A172 (cell line): ENCODE measurements at places on chromosomes 1 and 21. TPM values are rescaled to one million over a fixed set of nuclear protein-coding genes. Genes with fewer than 3 reads are reported as not detected.

PPFIA4 gene
- total RNA-seq, result 2.3 and 6.6 TPM in 2 replicates

SPATA17 gene
- total RNA-seq, result 0.12 and 0.91 TPM in 2 replicates

S100A2 gene
- total RNA-seq, result 41.3 and 63.0 TPM in 2 replicates

SH3GLB1 gene
- total RNA-seq, result 25.1 and 25.3 TPM in 2 replicates

GRCh38 chr1:239545466-239545865 is 159.1 kb downstream of the CHRM3 start:
- DNase-seq, result peak; percentile 51

DNA sequence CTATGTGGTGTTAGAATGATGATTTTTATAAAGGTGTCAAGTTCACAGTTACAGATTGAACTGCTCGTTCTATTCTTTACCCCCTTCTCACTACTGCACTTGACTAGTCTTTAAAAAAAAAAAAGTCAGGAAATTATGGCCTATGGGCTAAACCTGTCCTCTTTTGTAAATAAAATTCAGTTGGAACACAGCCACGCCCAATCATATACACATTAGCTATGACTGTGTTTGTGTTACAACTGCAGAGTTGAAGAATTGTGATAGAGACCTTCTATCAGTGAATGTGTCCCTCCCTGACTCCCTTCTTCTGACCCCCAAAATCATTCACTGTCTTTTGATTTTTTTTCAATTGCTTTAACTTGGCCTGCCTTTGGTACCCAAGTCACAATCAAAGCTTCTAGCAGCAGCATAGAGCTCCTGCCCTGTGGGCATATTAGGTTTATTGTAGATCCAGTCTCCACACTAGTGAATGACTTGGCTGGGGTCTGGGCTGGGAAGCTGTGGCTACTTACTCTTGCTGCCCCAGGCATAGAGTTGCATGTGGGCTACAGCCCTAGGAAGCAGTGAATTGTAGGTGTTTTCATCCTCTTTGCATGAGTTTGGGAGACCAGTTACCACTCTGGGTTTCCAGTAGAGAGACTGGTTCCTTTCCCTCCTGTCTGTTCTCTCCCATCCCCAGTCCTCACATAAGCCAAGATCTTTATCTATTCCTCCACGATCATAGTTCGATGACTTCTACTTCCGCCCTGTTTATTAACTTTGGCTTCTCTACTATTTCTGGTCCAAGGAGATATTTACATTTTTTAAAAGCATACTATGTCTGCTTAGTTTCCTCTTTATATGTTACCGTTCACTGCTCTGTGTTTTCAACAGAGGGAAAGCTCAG is 249.9 kb downstream of the FMN2 start:
- DNase-seq, result no peak

DNA sequence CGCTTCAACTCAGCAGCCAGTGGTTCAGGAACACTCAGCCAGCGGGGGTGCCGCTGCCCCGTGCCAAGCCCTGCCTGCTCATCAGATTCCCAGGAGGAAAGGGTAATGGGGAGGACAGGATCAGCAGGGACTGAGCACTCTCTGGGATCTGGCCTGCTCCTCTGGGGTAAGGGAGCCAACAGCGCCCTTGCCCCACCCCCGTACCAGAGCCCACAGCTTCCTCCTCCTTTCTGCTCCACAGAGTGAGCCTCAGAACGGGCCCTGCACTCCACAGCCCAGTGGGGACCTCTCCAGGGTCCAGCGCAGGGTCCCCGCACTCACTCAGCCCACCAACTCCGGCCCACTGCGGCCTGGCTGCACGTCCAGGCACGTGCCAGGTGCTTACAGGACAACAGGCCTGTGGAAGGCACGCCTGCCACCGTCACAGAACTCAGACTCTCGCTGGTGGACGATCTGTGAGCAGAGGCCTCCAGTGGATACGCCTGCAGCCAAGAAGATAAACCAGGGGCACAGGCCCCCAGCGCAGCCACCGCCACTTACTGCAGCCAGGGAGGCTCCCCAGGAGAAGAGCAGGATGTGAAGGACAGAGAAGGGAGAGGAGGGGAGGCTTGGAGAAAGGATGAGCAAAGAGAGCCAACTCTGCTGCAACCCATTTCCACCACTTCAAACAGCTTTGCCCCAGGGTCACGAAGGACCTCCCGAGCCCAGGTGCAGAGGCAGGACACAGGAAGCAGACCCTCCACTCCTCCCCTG is 2.1 kb downstream of the MEGF6 start:
- no peak for DNase-seq

- DNase-seq, result peak; percentile 51
Measured at GRCh38 chr1:110152133-110152785, 2.0 kb downstream of the SLC6A17 start.

- DNase-seq, result no peak
Measured at GRCh38 chr1:16300436-16300835, 51.8 kb downstream of the FBXO42 start.

DNA sequence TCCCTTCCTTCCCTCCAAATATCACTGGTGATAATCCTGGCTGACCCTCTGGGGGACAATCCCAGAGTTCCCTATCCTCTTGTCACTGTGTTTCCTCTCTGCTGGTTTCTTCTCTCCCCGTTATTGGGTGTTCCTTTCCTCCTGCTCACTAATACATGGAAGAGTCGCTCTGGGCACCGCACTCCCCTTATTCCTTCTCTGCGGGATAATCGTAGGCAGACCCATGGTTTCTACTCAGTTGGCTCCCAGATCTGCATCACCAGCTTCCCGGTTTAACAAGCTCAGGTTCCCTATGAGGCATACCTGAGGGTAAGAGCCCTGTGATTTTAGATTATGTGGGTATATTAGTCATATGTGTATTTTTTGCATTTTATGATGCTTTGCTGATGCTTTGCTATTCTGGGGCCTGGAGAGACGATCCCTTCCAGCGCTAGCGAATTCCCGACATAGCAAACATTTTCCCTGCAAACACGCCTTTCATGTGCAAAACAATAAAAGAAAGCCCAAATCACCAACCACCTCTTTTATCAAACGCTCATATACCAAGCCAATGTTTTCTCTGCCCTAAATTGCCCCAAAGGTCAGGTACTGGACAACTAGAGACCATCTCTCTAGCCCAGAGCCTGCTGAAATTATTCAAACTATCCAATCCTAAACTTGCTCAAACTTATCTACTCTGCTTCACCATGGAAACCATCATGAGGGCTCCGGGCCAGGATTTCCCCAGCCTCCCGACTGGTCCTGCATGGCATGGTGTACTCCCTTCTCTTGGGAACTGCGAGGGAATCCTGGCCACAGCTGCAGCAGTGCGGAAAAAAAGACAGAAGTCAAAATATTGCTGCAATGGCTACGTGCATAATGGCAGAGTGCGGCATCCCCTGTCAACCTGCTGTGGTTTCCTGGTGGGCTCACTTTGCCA is 84.2 kb downstream of the PCP4 start:
- DNase-seq, result no peak

- DNase-seq, result no peak
Measured at GRCh38 chr1:113617438-113618141, 141.7 kb downstream of the PHTF1 start.

GRCh38 chr1:220274251-220274855 is 2.1 kb upstream of the RAB3GAP2 start:
- DNase-seq, result no peak

GRCh38 chr1:36467027-36467410 is 2.8 kb upstream of the MRPS15 start:
- no peak for DNase-seq
